SJCRH30 (cell line): ENCODE measurements at places on chromosomes 1 and 21.
A peak's percentile ranks its signal among the peaks of the same experiment; 100 is the strongest.

DNA sequence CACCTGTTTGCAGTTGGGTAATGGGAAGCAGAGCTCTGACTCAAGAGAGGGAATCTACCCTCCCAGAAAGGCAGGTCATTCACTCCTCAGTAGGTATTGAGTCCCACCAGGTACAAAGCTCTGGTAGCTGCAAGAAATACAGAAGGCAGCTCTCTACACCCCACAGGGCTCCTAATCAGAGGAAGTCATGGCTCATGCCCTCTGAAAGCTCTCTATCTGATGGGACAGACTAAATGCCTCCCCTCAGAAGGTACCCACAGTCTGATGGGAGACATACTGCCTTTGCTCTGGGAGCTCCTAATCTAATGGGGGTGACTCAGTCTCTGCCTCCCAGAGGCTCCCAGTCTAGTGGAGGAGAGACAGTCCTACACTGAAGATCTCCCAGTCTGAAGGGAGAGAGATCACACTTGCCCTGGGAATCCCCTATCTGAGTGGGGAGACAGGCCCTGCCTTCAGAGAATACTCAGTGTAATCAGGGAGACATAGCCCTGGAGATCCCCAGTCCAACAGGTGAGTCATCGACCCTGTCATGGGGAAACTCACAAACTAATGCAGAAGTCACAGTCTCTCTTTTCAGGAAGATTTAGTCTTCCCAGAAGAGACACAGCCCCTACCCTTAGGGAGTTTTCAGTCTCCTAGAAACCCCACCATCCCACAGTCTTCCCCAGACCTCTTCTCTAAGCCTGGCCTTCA, 23.7 kb downstream of the CAMK1G start:
- peaks cover 3% of the 10 kb centered on the region; the same call in 1 of the 2 replicates for H3K27me3 ChIP-seq
- H3K4me1 ChIP-seq = no peaks in the 10 kb centered on the region
- H3K36me3 ChIP-seq = no peaks in the 10 kb centered on the region

DNA sequence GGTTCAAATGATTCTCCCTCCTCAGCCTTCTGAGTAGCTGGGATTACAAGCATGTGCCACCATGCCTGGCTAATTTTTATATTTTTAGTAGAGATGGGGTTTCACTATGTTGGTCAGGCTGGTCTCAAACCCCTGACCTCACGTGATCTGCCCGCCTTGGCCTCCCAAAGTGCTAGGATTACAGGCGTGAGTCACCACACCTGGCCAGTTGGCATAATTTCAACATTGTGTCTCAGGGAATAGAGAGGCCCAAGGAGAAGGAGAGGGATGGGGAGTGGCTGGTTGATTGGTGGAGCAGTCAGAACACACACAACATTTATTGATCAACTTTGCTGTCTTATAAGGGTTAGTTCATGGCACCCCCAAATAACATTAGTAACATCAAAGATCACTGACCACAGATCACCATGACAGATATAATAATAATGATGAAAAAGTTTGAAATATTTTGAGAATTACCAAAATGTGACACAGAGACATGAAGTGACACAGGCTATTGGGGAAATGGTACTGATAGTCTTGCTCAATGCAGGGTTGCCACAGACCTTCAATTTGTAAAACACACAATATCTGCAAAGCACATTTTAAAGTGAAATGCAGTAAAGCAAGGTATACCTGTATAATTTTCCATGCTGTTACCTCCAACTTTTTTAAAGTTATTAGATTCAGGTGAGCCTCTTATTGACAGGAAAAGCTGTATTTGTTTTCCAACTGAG, 15.8 kb upstream of the CYB5R1 start:
- H3K27me3 ChIP-seq = peaks cover 24% of the 10 kb centered on the region
- H3K4me1 ChIP-seq = no peaks in the 10 kb centered on the region
- H3K27ac ChIP-seq = no peak overlapping the region
- DNase-seq = peak; percentile 52
- H3K36me3 ChIP-seq = no peaks in the 10 kb centered on the region
- H3K4me3 ChIP-seq = no peak overlapping the region

- no peak overlapping the region for H3K27ac ChIP-seq
- no peak overlapping the region for H3K4me3 ChIP-seq
- H3K27me3 ChIP-seq = no peaks in the 10 kb centered on the region
- no peak for DNase-seq
These were observed 573.8 kb upstream of the NR5A2 start for GRCh38 chr1:199453723-199454122.

DNA sequence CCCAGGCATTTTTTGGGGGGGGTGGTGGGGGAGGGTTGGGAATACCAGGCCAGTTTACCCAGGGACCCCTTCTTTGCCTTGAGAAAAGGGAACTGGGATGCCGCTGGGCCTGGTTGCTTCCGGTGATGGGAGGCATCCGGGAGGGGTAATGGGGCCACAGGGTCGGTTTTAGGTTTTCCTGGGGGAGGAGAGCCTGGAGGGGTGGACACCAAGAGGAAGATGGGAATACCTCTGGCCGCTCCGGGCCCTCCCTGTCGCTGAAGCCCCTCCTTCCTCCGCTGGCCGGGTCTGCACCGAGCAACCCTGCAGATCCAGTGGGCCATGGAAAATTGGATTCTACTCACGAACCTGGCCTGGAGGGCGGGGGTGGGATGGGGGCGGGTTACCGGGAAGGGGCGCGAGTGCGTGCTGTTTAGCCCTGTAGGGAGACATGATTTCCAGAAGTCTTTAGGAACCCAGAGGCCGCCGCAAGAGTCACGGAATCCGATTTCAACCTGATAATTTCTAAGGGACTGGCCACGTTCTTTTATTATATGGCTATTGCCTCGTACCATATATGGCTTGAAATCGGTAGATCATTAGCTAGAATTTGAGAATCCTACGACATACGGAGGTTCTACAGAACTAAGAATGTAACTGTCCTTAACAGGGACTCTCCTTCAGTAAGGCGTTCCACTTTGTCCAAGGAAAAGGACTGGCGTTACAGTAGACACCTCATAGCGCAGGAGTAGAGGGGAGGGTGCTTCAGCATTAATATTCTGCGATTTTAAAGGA, 749 bp downstream of the AKIRIN1 start:
- peaks cover 30% of the 10 kb centered on the region for H3K36me3 ChIP-seq
- H3K27ac ChIP-seq = peak overlapping the region; percentile 55; the same call in 1 of the 2 replicates
- H3K4me3 ChIP-seq = peak overlapping the region; percentile 97
- H3K27me3 ChIP-seq = no peaks in the 10 kb centered on the region
- DNase-seq = peak; percentile 68

- H3K36me3 ChIP-seq = no peaks in the 10 kb centered on the region; the same call in 1 of the 2 replicates
- no peaks in the 10 kb centered on the region for H3K4me1 ChIP-seq
- no peak for DNase-seq
- no peaks in the 10 kb centered on the region for H3K27me3 ChIP-seq
- H3K4me3 ChIP-seq = no peak overlapping the region
These were observed 41.7 kb downstream of the ATF3 start for GRCh38 chr1:212650228-212650627.

GRCh38 chr1:210467440-210468043, 138.8 kb downstream of the HHAT start:
- H3K27ac ChIP-seq = no peak overlapping the region
- no peaks in the 10 kb centered on the region for H3K4me1 ChIP-seq
- no peaks in the 10 kb centered on the region for H3K36me3 ChIP-seq
- no peak for DNase-seq
- H3K27me3 ChIP-seq = no peaks in the 10 kb centered on the region

GRCh38 chr1:109258481-109259466, 9.4 kb downstream of the CELSR2 start:
- no peak overlapping the region for H3K4me3 ChIP-seq
- no peaks in the 10 kb centered on the region for H3K36me3 ChIP-seq
- DNase-seq = no peak
- peaks cover 10% of the 10 kb centered on the region for H3K4me1 ChIP-seq

GRCh38 chr1:180522213-180522515, 19.8 kb upstream of the ACBD6 start:
- H3K27me3 ChIP-seq = no peaks in the 10 kb centered on the region
- peaks cover 6% of the 10 kb centered on the region; the same call in 1 of the 2 replicates for H3K4me1 ChIP-seq
- H3K27ac ChIP-seq = no peak overlapping the region
- no peak overlapping the region for H3K4me3 ChIP-seq
- no peak for DNase-seq
- H3K36me3 ChIP-seq = no peaks in the 10 kb centered on the region

GRCh38 chr1:233251201-233251720, 44.3 kb downstream of the PCNX2 start:
- no peak overlapping the region for H3K4me3 ChIP-seq
- H3K36me3 ChIP-seq = no peaks in the 10 kb centered on the region
- no peaks in the 10 kb centered on the region for H3K27me3 ChIP-seq
- H3K27ac ChIP-seq = no peak overlapping the region

GRCh38 chr1:97767381-97767780, 153.5 kb downstream of the DPYD start:
- no peak overlapping the region for H3K27ac ChIP-seq
- no peaks in the 10 kb centered on the region for H3K36me3 ChIP-seq
- no peak overlapping the region for H3K4me3 ChIP-seq
- no peaks in the 10 kb centered on the region for H3K27me3 ChIP-seq

GRCh38 chr1:164087906-164088453, 471.0 kb upstream of the PBX1 start:
- no peak overlapping the region for H3K4me3 ChIP-seq
- H3K4me1 ChIP-seq = no peaks in the 10 kb centered on the region
- no peak for DNase-seq
- H3K36me3 ChIP-seq = no peaks in the 10 kb centered on the region

DNA sequence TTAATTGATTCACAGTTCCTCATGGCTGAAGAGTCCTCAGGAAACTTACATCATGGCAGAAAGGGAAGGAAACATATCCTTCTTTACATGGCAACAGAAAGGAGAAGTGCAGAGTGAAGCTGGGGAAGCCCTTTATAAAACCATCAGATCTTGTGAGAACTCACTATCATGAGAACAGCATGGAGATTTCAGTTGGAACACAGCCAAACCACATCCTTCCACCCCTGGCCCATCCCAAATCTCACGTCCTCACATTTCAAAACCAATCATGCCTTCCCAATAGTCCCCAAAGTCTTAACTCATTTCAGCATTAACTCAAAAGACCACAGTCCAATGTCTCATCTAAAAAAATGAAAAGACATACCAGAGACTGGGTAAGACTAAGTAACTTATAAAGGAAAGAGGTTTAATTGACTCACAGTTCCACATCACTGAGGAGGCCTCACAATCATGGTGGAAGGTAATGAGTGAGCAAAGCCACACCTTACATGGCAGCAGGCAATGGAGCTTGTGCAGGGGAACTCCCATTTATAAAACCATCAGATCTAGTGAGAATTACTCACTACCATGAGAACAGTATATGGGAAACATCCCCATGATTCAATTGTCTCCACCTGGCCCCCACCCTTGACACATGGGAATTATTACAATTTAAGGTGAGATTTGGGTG, 105.2 kb downstream of the MRPL39 start:
- H3K4me3 ChIP-seq = no peak overlapping the region
- 0 out of 2 replicates have a peak, but pooled peaks cover under 1% of the 10 kb centered on the region for H3K4me1 ChIP-seq
- DNase-seq = peak; percentile 29
- H3K36me3 ChIP-seq = no peaks in the 10 kb centered on the region

GRCh38 chr21:34122047-34122446, 48.7 kb downstream of the MRPS6 start:
- no peak overlapping the region for H3K27ac ChIP-seq
- no peak overlapping the region for H3K4me3 ChIP-seq
- no peaks in the 10 kb centered on the region for H3K36me3 ChIP-seq
- H3K27me3 ChIP-seq = no peaks in the 10 kb centered on the region
- no peak for DNase-seq

DNA sequence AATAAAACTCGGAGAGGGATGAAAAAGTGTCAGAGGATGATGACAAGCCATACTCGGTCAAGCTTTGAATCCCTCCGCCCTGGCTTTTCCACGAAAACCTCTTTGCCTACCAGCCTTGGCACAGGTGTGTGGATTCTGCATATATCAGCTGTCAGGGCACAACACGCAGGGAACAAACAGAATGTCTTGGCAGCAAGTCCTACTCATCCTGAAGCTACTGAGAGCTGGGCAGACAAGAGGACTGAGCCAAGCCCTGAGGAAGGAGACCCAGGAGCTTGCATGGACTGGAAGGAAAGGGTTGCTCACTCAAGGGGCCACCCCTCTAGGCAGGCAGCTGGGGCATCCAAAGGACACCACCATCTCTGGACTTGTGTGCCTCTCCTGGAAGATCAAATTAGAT, 132.4 kb downstream of the HMGB4 start:
- no peaks in the 10 kb centered on the region for H3K36me3 ChIP-seq
- no peaks in the 10 kb centered on the region for H3K4me1 ChIP-seq
- peaks cover 13% of the 10 kb centered on the region; the same call in 1 of the 2 replicates for H3K27me3 ChIP-seq
- no peak for DNase-seq

- no peaks in the 10 kb centered on the region for H3K36me3 ChIP-seq
- H3K27me3 ChIP-seq = no peaks in the 10 kb centered on the region
- no peak for DNase-seq
- H3K4me1 ChIP-seq = no peaks in the 10 kb centered on the region
- H3K27ac ChIP-seq = no peak overlapping the region
These were observed 26.2 kb downstream of the TNFSF18 start for GRCh38 chr1:173024543-173024942.

DNA sequence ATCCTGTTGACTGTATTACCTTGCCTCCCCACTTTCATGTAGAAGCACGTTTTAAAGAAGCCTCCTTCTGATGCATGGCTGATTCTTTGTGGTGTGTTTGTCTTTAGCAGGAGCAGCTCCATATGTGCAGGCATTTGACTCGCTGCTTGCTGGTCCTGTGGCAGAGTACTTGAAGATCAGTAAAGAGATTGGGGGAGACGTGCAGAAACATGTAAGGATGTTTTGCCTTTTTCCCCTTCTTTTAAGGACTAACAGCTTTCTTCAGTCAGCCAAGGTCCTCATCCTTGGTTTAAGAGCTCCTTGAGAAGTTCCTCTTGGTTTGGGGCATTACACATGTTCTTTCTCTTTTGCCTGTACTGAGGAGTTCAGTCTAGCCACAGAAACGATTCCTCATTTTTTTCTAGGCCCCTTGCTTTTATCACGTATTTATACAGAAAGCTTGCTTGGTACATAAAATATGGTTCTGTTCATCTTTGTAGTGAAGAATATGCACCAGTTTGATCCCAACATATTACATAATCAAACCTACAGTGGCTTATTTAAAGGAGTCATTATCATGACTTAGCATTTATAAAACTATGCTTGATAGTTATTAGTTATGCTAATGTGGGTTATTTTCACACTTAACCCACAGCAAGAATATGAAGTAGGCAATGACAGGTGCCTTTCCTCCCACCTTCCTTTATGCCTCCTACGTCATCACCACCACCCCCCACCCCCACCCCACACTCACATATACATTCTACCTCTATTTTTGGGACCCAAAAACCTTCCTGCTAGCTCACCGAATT, 19.6 kb downstream of the CAP1 start:
- H3K4me3 ChIP-seq = no peak overlapping the region
- no peak for DNase-seq
- H3K27ac ChIP-seq = no peak overlapping the region

GRCh38 chr1:35576061-35576765, 3.1 kb downstream of the TFAP2E start:
- DNase-seq = no peak
- no peak overlapping the region for H3K27ac ChIP-seq
- H3K4me1 ChIP-seq = peaks cover 17% of the 10 kb centered on the region
- no peaks in the 10 kb centered on the region for H3K27me3 ChIP-seq

- no peaks in the 10 kb centered on the region for H3K27me3 ChIP-seq
- no peaks in the 10 kb centered on the region for H3K36me3 ChIP-seq
- H3K27ac ChIP-seq = no peak overlapping the region
- DNase-seq = no peak
- H3K4me3 ChIP-seq = no peak overlapping the region
- peaks cover 43% of the 10 kb centered on the region for H3K4me1 ChIP-seq
These were observed 18.9 kb downstream of the IFFO2 start for GRCh38 chr1:18937539-18937938.
